CD8-positive, alpha-beta memory T cell (primary cell): ENCODE measurements at places on chromosomes 11 and 22. TPM values are rescaled to one million over a fixed set of nuclear protein-coding genes. Genes with fewer than 3 reads are reported as not detected.

STK33 gene
- total RNA-seq = 2.5 TPM

MMP27 gene
- not detected for total RNA-seq

GRCh38 chr11:68202165-68202564 is 10.9 kb downstream of the KMT5B start:
- H3K4me1 ChIP-seq = peaks cover 56% of the 10 kb centered on the region
- H3K4me3 ChIP-seq = no peak overlapping the region
- no peak overlapping the region for H3K27ac ChIP-seq
- no peaks in the 10 kb centered on the region for H3K27me3 ChIP-seq
- H3K36me3 ChIP-seq = no peaks in the 10 kb centered on the region

- no peak overlapping the region for H3K27ac ChIP-seq
- no peak overlapping the region for H3K4me3 ChIP-seq
- no peaks in the 10 kb centered on the region for H3K27me3 ChIP-seq
- H3K36me3 ChIP-seq = no peaks in the 10 kb centered on the region
- H3K4me1 ChIP-seq = no peaks in the 10 kb centered on the region
- DNase-seq = no peak
Measured at GRCh38 chr11:73399636-73400035, 23.4 kb downstream of the RELT start.

DNAJB7 gene
- not detected for total RNA-seq

GRCh38 chr11:85040166-85040565 is 587.0 kb downstream of the DLG2 start:
- DNase-seq = no peak
- no peaks in the 10 kb centered on the region for H3K36me3 ChIP-seq
- no peaks in the 10 kb centered on the region for H3K27me3 ChIP-seq
- no peak overlapping the region for H3K27ac ChIP-seq

- H3K4me1 ChIP-seq = no peaks in the 10 kb centered on the region
- H3K27me3 ChIP-seq = no peaks in the 10 kb centered on the region
- DNase-seq = no peak
- H3K4me3 ChIP-seq = no peak overlapping the region
Measured at GRCh38 chr22:25485626-25486545, 78.6 kb upstream of the GRK3 start.

DNA sequence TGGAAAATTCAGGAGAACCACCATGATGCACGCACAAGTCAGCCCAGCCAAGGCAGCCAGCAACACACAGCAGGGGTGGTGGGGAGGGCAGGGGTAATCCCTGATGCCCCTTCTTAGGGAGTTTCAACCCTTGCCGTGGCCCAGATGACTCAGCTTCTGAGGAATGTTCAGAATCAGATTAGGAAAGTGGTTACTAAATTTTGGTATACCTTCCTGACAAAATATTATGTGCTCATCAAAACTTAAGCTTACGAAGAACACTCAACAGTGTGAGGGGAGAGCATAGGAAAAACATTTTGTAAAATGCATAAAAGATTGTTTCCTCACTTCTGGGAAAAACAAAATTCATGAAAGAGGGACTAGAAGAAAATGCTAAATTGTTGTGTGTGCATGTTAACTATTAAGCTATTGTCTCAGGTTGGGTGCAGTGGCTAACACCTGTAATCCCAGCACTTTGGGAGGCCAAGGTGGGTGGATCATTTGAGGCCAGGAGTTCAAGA is 32.1 kb downstream of the SERPIND1 start:
- H3K4me3 ChIP-seq = no peak overlapping the region
- H3K27ac ChIP-seq = no peak overlapping the region
- H3K27me3 ChIP-seq = no peaks in the 10 kb centered on the region
- peaks cover 38% of the 10 kb centered on the region for H3K36me3 ChIP-seq
